ENCODE measurements at places on chromosomes 16 and 17.

GRCh38 chr16:84919708-84920107 lies 91.6 kb downstream of the ZDHHC7 start:
- no peak for DNase-seq

- no peak for DNase-seq
These were observed 83.6 kb downstream of the IRF8 start for GRCh38 chr16:85982563-85982939.

- no peak for DNase-seq
These were observed 2.8 kb downstream of the USH1G start for GRCh38 chr17:74920306-74920620.

DNA sequence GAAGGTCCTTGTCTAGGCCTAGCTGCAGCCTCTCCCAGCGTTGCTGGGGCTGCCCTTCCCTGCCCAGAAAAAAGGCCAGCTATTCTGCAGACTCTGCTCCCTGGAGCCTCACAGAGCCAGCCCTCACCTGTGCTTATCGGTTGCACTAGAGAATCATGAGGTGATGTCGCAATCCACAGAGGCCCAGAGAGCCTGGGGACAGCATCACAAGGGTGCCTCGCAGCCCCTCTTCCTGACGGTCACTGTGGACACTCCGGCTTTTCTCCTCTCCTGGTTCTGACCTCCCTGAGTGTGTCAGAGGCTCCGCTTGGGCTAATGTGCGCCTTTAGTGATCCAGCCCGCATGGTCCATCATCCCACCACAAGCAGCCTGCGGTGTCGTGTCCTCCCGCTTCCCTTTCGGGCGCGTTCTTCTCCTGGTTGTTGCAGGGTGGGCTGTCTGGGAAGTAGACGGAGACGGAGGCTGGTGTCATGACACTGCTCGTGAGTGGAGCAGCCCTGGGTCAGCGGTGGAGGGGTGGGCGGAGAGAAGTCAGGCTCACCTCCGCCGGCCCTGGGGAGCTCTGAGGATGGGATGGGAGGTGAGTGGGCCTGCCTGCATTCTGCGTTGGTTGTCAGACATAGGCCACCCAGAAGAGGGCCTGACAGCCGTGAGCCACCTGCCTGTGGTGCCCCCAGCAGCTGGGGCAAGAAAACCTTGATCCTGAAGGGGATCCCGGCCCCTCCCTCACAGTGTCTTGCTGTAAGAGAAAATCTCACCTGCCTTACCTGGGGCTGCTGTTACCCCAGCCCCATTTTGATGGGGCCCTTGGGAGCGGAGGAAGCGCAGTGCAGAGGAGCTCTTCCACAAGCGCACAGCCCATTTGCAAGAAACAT lies 165.9 kb upstream of the CHMP6 start:
- no peak for DNase-seq

DNA sequence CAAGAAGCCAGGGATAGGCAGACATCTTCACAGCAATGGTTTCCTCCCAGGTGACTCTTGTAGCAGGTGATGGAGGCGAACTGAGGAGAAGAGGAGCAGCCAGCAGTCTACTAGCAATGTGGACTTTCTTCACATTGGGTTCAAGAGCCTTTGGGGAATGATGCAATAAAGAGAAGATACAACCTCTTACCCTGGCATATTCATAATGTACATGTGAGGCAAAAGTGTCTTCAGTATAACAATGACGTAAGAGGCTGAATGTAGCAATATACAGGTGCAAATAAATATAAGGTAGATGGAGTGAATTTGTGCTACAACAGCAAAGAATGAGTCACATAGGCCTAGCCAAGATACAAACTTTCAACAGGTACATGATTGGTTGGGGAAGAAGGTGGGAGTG lies 70.9 kb upstream of the SOX9 start:
- no peak for DNase-seq

GRCh38 chr16:50235581-50235980 lies 30.8 kb upstream of the ADCY7 start:
- no peak for DNase-seq

DNA sequence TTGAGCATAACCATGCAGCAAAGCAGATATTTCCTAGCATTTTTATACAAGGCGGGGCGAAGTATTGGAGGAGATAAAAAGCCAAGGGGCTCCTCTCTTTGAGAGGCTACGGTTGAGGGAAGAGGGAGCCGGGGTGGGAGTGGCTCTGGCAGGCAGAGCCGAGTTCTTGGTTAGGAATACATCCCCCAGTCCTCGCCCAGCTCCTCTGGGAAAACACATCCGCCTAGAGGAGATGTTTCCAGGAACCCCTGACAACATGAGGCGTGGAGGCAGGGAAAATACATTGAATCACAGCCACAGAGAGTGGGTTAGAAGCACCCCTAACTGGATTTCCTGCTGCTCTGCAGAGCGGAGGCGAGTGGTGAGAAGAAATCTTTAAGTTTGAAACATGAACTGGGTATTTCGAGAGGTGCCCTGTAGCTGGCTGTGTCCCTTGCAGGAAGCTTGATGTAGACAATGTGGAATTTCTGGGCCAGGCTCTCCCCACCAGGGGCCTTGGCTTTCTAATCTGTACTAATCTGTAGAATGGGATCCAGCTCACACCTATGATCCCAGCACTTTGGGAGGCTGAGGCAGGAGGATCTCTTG lies 27.3 kb downstream of the TTYH2 start:
- DNase-seq: no peak
